ENCODE measurements at places on chromosomes 3 and 15.

DNA sequence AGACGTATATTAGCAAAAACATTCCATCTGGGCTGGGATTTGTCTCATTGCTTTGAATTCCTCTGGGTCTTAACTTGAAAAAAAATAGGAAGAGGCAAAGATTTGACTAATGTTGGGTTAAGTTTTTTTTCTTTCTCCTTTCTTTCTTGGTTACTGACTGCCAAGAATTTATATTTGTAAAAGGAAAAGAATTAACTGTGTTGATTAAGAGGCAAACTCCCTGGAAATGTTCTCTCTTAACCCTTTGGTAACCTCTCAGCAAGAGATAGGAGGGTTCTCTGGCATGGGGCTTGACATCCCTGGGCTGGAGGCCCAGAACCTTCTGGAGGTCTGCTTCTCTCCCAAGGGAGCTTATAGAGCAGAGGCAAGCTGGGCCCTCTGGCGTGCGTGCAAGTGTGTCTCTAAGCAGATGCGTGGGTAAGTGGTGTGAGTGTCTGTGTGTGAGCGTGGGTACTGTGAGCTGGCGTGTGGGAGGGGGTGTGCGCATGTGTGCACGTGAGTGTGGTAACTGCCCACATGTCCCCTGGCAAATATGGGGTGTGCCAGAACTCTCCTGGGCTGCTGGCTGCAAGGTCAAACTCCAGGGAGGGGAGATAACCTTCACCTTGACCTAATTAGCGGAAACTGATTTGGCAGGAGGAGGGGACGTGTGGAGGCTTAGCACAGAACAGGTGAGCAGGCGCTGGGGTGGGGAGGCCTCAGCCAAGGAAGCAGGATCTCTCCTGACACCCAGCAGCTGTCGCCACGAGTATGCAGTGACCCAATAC lies 49.4 kb upstream of the MAGEF1 start:
- DNase-seq, result no peak

- DNase-seq, result no peak
These were observed 26.0 kb upstream of the UBE3A start for GRCh38 chr15:25464784-25465183.

- no peak for DNase-seq
These were observed 244.5 kb downstream of the RBMS3 start for GRCh38 chr3:29525254-29525881.

- DNase-seq, result no peak
These were observed 268.8 kb upstream of the STT3B start for GRCh38 chr3:31263897-31264296.

DNA sequence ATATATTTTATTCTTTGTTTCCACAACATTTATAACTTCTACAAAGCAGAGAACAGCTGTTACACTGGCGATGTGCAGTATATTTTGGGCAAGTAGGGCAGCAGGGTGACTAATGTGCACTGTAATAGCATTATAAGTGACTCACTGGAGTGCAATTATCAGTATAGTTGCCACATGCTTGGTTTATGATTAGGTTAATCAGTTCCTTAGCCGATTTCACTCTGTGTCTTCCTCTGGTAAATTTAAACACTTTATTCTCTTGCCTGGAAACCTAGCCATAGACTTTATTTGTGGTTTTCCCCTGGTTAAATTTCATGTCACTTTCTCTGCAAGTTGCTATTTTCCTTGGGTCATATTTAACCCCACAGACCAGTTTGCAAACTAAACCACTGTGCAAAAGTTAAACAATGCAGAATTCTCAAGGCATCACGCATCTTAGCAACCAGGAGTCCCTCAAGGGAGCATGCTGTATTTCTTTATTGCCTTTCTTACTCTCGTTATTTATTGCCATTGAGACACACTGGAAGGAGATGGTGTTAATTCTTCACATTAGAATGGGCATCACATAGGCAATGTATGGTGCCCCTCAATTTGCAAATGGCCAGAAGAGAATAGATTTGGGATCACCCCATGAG lies 690.2 kb upstream of the DPPA4 start:
- DNase-seq, result no peak

DNA sequence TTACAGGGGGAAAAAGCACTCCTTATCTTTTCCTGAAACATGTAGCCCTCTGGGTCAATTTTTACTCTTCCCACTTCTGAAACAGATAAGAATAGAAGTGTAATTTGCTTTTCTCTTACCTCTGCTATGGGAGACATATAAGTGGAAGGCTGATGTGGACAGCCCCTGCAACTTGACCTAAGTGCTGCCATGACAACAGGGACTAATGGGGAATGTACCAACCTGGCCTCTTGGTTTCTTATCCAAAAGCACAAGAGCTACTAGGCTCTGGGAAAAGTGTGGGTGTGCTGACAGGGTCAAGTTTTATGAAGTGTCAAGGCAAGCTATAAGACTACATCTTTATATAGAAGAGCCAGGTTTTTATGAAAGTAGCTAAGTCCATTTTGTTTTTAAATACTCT lies 1246.5 kb downstream of the OTOL1 start:
- DNase-seq, result no peak

- DNase-seq, result no peak
These were observed 475.6 kb downstream of the FOXP1 start for GRCh38 chr3:71107926-71108325.

DNA sequence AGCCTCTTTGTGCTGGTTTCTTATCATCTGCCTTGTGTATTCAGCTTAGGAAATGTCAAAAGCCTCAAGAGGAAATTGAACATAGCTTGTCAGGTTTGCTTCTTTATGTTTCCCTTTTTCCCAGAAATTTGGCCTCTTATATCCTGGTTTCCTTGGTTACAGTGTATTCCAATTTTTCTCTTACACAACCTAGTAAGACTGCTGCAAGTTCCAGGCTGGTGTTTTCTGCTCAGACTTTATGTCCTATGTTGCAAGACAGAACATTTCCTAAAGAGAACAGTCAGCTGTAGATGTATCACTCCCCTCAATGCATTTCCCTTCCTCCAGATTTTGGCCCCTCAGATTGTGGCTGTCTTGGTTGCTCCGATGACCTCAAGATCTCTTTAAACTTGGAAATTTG lies 102.5 kb downstream of the SH3GL3 start:
- DNase-seq, result no peak

DNA sequence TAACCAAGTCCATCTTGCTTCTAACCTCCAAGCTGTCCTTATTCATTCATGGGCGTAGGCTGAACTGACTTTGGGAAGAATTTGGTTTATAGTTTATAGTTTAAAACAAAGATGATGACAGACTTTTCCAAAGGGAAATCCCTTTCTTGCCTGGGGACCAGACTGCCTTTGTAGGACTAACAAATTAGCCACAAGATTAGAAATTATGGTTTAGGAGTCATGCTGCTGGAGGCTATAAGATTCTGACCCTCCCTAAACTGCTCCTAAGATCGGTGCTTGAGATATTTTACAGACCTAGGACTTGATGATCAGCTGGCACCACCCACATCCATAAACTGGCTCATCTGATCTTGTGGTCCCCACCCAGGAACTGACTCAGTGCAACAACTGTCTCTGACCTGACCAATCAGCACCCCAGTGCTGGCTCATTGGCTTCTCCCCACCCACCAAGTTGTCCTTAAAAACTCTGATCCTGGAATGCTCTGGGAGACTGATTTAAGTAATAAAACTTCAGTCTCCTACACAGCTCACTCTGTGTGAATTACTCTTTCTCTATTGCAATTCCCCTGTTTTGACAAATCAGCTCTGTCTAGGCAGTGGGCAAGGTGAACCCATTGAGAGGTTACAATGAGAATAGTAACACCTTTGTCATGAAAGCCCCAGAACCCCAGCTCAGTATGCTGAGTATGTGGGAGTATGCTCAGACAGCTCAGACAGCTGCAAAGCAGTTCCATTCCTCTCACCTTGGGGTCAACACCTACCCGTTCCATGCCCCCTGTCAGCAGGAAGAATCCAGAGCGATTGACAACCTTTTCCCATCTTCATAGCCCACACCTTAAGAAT lies 51.6 kb upstream of the C15orf39 start:
- no peak for DNase-seq

GRCh38 chr3:1275495-1275894 lies 182.7 kb downstream of the CNTN6 start:
- no peak for DNase-seq

DNA sequence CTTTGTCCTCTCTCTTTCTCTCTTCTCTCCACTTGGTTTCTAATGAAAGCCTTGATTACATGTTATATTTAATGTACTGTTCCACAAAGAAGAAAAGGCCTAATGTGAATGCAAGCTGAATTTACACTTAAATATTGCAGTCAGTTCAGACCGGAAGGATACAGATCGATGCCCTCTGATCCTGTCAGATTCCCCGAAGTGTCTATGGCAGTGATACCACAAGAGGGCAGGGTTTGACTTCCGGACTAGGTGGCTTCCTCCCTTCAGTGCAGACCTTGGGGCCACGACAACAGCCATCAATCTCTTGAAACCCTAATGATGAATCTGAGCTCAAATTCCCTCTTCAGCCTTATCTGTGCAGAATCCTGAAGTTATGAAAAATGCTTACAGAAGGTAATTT lies 29.5 kb downstream of the AGTR1 start:
- no peak for DNase-seq

DNA sequence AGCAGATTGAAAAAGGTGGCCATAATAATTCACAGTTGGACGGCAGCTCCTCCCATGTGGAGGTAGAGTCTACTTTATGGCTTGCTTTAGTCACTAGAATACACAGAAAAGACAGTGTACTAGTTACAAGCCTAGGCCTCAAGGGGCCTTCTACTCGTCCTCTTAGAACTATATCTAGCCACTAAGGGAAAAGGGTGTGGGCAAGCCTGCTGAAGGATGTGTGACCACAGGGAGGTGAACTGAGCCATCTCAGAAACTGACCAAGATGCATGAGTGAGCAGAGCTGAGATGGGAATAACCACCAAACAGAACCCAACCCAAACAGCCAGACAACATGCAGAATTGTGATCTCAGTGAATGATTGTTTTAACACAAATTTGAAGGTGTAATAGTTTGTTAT lies 335.6 kb upstream of the LMCD1 start:
- no peak for DNase-seq

DNA sequence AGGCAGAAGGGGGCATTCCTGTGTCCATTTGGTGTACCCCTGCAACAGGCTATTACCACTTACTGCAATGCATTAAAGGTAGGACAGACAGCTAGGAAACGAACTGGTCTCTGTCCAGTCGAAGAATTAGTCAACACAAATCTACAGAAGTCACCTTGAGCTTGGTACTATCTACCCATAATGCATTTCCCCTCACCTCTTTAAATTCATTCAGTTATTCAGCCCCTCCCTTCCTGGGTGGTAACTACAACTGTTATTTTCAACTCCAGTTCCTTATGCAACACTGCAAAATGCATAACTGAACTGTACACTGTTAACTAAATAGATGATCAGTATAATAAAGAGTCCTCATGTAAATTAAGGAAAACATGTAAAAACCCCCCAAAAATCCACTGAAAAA lies 77.6 kb downstream of the MAGI1 start:
- no peak for DNase-seq
